ENCODE measurements at places on chromosomes 3 and 15.

- peak; percentile 26 for DNase-seq
These were observed 324.5 kb downstream of the TBL1XR1 start for GRCh38 chr3:176872771-176873209.

DNA sequence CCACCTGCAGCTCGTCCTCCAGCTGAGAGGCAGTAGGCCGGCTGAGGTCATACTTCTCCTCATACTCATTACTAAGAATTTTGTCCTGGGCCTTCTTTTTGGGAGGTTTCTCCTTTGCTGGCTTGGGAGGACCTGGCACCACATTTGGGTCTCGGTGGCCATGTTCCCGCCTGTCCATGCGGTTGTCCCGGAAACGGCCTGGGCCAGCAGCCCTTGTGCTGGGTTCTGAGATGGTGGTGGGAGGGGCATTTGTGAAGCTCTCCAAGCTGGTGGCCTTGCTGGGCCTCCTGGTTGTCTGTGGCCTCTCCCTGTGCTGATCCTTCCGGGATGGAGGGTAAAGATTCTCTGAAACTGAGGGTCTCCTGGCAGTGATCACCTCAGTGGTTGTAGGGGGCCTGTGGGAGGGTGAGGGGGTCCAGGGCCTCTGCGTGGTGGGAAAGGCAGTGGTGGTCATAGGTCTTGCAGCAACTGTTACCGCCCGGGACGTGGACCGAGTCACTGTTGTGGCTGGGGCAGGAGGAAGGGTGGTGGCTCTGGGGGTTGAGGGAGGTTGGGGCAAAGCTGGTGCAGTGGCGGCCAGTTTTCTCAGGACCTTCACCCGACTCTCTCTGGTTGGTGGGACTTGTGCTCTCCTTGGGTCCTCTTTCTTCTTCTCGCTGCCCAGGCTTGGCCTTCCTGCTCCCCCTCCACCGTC lies 2.5 kb downstream of the CCDC80 start:
- DNase-seq: no peak

- DNase-seq: no peak
These were observed 27.8 kb downstream of the YEATS2 start for GRCh38 chr3:183725387-183725786.

GRCh38 chr15:58686286-58686685 lies 63.2 kb downstream of the ADAM10 start:
- DNase-seq: no peak

- DNase-seq: no peak
These were observed 35.8 kb upstream of the ABHD2 start for GRCh38 chr15:89052474-89052873.

GRCh38 chr15:99105514-99106341 lies 848 bp downstream of the SYNM start:
- peak; percentile 83 for DNase-seq

- no peak for DNase-seq
These were observed 125.3 kb upstream of the BCL6 start for GRCh38 chr3:187870360-187871203.

GRCh38 chr15:81097890-81098280 lies 36.2 kb upstream of the CFAP161 start:
- no peak for DNase-seq

DNA sequence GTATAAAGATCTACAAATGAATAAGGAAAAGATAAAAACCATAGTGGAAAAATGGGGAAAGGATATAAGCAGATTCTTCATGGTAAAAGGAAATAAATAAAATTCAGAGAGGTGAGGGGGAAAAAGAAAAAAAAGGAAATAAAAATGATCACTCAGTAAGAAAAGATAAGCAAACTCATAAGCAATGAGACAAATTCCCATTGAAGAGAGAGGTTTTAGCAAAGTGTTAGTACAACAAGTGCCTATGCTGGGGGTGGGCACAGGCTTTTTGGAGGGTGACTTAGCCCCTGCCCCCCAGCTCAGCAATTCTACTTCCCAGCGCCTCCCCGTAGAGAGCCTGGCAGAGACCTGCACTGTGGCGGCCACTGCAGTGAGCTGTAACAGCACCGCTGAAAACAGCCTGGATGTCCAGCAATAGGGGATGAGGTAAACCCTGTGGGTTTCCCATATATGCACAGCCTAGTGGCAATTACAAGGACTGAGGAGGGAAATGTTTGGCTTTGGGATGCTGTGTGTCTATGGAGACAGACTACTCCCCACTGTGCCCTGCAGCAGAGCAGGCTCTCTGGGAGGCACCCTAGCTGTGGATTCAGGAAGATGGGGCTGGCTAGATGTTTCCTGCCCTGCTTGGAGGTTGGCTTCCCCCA lies 23.7 kb upstream of the SFMBT1 start:
- DNase-seq: no peak

DNA sequence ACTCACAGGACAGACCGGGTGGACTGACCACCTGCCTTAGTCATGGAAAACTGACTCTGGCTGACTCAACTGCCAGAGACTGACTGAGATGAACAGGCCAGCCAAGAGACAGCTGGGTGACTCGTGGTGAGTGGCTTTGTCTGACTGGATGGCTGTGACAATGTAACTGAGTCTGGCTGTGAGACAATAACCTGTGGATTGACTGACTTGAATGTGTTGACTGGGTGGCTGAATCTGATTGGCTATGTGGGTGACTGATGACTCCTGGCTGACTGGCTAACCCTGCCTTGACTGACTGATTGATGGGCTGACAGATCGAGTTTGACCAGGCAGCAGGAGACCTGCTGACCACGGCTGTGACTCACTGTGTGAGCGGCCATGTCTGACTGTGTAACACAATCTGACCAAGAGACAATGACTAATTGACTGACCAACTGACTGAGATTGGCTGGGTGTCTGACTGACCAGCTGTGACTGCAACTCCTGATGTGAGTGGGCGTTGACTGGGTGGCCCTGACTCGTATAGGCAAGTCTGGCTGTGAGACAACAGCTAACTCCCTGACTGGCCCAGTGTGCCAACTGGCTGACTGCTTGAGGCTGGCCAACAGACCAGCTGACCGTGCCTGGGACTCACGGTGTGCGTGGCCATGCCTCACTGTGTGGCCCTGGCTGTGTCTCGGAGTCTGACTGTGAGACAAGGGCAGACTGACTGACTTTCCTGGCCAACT lies 509.1 kb downstream of the SHQ1 start:
- DNase-seq: no peak

DNA sequence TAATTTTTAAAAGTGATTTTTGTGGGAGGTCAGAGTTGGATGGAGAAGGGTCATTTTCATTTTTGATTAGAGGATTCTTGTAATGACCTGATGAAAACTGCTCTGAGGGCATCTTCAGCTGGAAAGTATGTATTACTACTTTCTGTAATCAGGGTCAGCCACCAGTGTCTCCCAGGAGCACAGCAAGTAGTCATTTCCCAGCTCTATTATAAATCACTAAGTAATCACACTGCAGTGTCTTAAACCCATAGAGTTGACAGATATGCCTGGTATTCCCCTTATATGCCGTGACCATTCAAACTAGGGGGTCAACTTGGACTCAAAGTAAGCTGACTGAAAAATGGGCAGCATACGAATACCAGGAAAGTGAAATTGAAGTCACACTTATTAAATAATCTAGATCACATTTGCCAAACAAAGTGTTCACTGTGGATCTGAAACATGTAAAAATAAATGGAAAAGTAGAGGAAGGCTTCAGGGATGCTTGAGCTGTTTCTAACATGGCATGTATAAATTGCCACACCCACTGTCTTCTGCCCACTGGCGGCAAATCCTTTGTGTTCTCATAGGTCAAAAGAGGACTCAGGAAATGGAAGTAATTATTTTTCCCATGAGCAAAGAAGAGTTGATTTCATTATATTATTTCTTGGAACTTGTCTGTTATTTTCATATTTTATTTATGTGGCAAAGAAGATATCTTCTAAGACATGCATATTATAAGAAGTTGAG lies 105.7 kb downstream of the MBNL1 start:
- DNase-seq: no peak
